Activated CD4-positive, CD25-positive, alpha-beta regulatory T cell treated with anti-CD3 and anti-CD28 coated beads, Interleukin-2, amount 50 U/mL, for 72 hours (primary cell): ENCODE measurements at places on chromosomes 2 and 18.

- no peak for DNase-seq
Observed at GRCh38 chr2:230343747-230344146, 16.8 kb downstream of the SP140L start.

DNA sequence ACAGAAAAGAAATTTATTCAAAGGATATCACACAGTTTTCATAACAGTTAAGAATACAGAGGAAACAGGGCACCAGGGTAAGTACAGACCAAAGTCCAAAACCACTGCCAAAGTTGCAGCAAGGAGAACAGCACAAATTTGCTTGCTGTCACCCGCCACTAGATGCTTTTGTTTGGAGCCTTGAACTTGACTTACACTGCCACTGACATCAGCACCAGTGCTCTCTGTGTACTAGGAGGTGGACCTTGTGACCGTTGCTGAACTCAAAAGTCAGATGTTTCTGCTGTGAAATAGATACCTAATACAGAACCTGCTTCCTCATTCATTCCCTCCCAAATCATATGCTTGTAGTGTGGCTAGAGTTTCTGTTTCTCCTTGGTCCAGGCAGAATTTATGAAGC, 578.3 kb upstream of the TMEFF2 start:
- no peak for DNase-seq

GRCh38 chr2:62747876-62748275, 42.4 kb downstream of the EHBP1 start:
- DNase-seq: no peak

DNA sequence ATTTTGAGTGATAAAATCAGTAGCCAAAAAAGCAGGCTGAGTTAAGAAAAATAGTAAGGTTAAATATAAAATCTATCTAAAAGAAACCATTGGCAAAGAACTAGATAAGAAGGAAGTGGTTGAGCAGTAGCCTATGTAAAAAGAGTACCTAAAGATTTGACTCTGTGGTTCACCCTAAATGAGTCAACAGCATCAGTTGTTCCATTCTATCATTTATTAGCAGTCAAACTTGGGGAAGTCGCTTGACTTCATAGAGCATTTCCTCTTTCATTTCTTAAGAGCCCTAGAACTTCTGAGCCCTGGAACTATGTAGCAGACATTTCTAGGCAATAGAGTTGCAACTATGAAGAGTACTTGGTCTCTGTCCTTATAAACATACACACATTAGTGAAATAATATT, 381.7 kb downstream of the NUP35 start:
- no peak for DNase-seq

GRCh38 chr18:29840089-29840488, 1202.5 kb downstream of the DSC3 start:
- DNase-seq: no peak

DNA sequence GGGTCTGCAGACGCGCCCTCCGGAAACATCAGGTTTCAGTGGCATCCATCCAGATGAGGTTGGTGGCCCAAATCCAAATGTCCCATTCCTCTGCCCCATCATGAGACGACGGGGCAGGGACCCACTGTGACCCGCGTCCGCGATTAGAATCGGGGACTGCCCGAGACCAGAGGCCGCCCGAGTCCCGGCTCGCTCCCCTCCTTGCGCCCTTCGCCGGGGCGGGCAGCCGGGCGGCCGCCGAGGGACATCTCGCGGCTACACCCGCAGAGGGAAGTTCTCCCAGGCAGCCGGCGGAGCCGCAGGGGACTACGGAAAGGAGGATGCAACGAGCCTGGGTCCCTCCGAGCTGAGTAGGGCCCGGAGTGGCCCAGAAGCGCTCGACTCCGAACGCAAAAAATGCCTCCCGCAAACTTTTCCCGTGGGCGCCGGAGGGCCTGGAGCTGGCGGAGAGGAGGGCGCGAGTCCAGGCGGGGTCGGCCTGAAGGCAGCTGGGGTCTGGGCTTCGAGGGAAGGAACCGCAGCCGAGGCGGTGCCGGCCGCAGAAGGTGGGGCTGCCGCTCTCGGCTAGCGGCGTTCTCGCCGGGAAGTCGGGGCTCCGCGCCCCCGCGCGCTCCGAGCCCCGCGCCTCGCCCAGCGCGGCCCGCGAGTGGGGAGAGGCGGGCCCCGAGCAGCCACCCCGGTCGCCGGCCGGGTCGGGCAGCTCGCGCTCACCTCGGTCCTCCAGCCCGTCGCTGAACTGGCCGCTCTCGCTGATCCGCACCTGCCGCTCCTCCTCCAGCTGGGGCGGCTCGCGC, 580 bp downstream of the TMEM163 start:
- DNase-seq: peak; percentile 33

DNA sequence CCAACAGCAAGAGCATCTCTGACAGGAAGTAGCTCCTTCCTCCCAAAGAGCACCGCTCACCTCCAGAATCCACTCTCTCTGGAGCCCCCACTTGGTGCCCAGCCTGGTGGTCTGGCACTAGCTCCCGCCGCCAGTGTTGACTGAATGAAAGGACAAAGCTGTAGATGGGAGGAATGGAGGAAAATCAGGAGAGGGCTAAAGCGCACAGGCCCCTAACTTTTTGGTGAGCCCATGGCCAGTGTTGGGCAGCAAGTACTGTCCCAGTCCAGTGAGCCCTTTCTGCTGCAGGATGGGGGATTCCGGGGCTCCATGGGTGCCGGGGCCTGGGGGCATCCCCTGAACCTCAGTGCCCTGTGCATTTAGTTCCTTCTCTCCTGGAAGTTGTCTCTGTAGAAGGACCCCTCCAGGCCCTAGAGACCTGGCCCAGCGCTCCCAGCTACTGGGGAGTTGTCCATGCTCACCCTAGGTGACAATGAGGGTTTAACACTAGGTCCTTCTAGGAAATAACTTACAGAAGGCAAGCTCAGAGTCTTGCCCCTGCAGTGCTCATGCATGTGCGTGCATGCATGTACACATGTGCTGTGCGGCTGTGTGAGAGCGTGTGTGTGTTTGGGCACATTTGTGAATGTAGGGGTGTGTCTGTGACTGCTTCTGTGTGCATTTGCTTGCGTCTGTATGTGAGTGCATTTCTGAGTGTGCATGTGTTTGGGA, 33.6 kb downstream of the GLI2 start:
- DNase-seq: no peak

- no peak for DNase-seq
Observed at GRCh38 chr2:16218625-16219024, 278.3 kb downstream of the MYCN start.

DNA sequence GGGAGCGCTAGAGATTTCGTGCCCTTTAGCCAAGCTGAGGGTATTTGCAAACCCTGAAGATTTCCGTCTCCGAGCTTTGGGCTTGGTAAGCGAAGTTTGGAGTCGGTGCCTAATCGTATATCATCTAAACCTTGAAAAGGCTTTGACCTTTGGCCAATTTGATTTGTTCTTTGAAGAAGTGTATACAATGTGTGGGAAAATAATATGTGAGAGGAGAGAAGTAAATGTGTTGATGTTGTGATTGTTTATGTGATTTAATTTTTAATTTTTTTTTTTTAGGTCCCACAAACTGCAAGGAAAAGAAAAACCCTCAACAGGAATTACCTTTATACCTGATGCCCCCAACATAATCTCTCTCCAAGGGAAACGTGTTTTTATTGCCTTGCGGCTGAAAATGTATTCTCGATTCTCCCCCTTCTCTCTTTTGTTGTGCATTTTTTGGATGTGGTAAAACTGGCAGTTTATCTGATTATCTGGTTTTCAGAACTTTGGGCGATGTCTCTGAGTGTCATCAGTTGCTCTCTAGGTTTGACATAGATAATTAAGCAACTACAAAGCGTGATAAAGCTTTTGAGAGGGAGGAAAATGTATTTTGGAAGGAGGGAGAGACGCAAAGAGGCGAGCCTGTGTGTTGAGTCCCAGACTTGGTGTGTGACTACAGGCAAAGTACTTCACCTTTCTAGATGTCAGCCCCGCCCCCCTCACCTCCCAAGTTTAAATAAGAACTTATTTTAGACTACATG, 912 bp upstream of the FBXO11 start:
- DNase-seq: no peak

DNA sequence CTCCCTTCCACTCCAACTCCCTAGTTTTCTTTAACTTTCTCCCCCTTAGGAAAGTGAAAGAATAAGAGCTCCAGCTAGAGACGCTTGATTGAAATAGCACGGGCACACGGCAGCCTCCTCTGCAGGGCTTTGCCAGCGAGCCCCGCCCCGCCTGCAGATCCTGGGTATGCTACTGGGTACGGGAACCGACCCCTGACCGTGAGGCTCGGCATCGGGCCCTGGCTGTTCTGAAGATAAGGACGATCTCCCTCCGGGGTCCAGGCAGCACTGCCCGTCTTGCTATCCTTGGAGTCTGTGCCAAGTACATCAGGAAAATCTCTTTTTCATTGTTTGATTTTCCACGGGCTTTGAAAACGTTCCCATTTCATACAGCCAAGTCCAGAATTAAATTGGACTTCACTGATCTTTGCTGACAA, 284.5 kb downstream of the MTX2 start:
- DNase-seq: no peak

- DNase-seq: no peak
Observed at GRCh38 chr2:28161466-28161865, 231.2 kb upstream of the FOSL2 start.
